ENCODE measurements at places on chromosomes 4 and X. TPM values are rescaled to one million over a fixed set of nuclear protein-coding genes. Genes with fewer than 3 reads are reported as not detected.
A peak's percentile ranks its signal among the peaks of the same experiment; 100 is the strongest.

GRCh38 chr4:98352940-98353339, 91.8 kb downstream of the RAP1GDS1 start:
- no peak for DNase-seq

- no peak for DNase-seq
Observed at GRCh38 chr4:41792166-41792565, 43.6 kb upstream of the PHOX2B start.

DNA sequence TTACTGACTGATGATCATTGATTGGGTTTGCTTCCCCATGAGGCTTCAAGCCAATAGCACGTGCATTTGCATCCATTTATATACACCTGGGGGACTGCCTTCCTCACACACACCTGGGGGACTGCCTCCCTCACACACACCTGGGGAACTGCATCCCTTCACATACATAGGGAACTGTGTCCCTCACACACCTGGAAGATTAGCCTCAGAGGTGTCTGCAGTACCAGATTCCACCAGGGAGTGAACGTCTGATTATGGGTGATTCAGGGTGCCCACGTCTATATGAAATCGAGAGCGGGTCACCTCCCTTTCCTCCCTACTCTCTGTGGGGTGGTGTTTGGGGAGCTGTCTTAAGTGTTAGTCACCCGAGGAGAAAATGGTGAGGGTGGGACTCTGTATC, 16.9 kb downstream of the CD99 start:
- no peak for DNase-seq

GRCh38 chr4:130479020-130479419, 1383.1 kb downstream of the C4orf33 start:
- DNase-seq, result no peak

DNA sequence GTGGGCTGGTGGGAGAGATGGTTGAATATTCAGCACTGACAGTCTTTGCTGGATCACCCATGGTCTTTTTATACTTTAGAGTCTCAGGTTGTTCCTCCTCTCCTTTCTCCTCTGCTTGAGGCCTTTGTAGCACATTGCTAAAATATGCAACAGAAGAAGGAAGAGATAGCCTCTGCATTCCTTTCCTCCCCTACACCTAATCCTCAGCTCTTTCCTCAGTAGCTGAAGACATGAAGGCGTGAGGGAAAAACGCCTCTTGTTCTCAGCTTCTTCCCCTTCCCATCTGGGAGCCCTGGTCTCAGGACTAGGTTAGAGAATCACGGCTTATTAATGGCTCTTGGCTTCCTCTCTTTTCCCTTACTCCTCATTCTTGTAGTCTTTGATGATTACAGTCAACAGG, 76.8 kb downstream of the RNF150 start:
- no peak for DNase-seq

DNA sequence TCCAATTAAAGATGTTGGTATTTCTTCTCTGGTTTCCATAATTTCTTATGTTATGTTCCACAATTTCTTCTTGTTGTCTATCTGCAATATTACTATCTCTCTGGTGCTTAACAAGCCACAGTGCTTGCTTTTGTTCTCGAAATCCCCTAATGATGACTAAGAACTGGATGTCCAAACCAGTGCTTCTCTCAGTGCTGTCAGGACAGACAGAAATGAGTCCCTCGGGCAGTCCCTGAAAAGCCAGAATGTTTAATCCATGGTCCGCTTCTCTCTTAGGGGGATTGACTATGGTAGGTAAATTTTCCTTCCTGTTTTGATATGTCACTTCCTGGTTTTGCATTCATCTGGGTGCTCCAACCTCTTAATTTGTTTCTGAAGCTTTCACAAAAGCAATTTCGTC, 321.6 kb upstream of the PCDH10 start:
- no peak for DNase-seq

GRCh38 chr4:67940506-67940905, 22.8 kb downstream of the TMPRSS11A start:
- no peak for DNase-seq

DNA sequence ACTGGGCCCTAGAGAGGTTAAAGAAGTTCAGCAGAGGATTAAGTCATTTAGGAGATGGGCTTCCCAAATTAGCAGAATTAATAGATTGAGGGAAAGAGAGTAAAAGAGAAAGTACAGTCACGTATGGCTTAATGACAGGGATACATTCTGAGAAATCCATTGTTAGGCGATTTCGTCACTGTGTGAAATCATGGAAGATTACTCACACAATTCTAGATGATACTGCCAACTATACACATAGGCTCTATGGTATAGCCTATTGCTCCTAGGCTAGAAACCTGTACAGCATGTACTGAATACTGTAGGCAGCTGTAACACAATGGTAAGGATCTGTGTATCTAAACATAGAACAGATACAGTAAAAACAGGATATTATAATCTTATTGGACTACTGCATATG, 180.6 kb downstream of the RNF150 start:
- DNase-seq, result no peak

DNA sequence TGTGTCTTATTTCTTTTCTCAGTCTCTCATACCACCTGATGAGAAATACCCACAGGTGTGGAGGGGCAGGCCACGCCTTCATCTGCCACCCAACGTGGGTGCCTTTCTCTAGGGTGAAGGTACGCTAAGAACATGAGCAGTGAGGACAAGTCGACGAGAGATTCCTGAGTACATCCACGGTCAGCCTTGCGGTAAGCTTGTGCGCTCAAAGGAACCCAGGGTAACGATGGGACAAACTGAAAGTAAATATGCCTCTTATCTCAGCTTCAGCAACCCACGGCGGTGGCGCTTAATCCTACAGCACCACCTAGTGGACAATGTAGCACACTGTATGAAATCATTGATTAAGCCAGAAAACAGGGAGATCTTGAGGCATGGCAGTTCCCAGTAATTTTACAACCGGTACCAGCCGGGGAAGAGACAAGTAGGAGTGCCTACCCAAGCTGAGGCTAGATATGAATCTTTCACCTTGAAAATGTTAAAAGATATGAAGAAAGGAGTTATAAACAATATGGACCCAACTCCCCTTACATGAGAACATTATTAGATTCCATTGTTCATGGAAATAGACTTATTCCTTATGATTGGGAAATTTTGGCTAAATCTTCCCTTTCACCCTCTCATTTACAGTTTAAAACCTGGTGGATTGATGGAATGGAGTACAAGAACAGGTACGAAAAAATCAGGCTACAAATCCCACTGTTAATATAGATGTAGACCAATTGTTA, 63.0 kb downstream of the ZNF732 start:
- peak; percentile 54 for DNase-seq

DNA sequence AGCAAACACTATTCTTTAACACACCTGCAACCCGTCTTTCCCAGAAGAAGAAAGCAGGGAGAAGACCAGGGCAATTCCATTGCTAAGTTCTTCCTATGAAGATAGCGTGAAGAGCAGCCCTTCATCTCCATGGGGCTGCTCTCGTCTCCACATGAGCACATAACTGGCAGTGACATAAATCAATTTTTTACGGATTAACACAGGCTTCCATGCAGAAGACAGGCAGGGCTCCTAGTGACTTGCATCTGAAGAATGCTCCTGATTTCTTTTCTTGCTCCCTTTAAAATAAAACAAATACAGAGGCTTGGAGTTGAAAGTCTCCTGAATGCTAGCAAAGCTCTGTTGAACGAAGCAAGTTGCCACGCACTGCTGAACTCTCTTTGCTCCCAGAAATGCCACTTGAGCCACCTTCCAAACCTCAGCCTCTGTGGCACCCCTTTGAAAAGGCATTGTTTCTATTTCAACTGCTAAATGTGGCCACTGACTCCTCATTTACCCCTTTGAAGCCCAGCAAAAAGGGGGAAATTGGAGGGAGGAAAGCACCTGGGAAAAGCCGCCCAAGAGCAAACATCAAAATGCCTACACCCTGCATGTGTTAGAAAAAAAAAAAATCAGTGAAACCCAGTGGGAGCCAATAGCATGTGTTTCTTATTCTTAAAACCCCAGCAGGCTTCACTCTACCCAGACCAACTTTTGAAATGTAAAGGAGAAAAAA, 383.7 kb downstream of the IDS start:
- no peak for DNase-seq

DNA sequence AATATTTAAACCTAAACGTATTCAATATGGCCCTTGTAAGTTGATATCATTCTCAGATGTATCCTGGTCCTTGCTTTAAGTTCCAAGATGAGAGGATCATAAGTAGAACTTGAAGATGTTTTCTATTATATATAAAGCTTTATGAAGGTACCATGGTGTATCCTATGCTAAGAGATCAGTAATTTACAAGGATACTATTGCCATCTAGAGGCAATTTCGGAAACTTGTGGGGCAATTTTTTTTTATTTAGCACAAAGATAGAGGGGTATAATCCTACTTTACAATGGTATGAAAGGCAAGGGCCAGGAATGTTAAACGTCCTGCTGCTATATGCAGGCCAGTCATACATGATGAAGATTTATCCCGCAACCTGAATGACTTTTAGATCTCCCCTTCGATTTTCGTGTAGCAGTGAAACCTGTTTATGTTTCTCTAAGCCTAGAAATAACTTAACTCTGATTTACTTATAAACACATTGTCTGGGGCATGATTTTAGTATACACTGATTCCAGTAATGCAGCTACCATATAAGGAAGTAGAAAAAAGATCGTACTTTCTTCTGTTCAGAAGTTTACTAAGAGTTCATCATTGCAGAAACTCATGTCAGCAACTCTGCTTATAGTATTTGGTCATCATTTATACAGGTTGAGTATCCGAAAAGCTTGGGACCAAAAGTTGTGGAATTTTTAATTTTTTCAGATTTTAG, 2.6 kb downstream of the SLC25A31 start:
- no peak for DNase-seq

GRCh38 chrX:85221361-85221760, 22.2 kb downstream of the SATL1 start:
- no peak for DNase-seq

GRCh38 chr4:12875640-12876243, 608.4 kb downstream of the RAB28 start:
- DNase-seq, result no peak

- DNase-seq, result peak; percentile 68
Observed at GRCh38 chr4:102625232-102625930, 124.2 kb downstream of the NFKB1 start.

DNA sequence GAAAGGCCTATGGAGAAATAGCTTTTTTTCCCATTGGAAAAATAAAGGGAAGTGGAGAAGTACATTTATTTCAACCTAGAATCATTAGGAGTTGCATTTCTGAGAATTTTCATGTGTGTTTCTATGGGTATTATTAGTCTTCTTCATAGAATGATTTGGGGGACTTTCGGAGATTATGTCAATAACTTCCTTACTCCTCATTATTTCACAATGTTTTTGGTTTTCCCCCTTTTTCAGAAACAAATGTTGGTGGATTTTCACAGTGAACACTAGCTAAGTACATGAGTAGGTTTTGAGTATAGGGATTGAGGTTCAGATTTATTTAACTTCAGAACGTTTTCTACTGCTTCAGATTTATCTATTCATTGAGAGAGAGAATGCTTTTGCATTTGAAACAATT, 54.0 kb downstream of the SH3BGRL start:
- no peak for DNase-seq

The AMBN gene
- total RNA-seq, result not detected

The PLP1 gene
- total RNA-seq, result not detected

The COL4A6 gene
- not detected for total RNA-seq

The FAM236A gene
- total RNA-seq, result not detected

The RRH gene
- total RNA-seq, result 0.44 TPM

The USP51 gene
- total RNA-seq, result 1.6 TPM

The RASSF6 gene
- not detected for total RNA-seq

The RAB9B gene
- 0.35 TPM for total RNA-seq

The PRSS12 gene
- not detected for total RNA-seq

All from CD8-positive, alpha-beta memory T cell (primary cell).